Psoas muscle (tissue), 8 donors: ENCODE measurements at places on chromosomes 3 and 15. TPM values are rescaled to one million over a fixed set of nuclear protein-coding genes. Genes with fewer than 3 reads are reported as not detected.

DNA sequence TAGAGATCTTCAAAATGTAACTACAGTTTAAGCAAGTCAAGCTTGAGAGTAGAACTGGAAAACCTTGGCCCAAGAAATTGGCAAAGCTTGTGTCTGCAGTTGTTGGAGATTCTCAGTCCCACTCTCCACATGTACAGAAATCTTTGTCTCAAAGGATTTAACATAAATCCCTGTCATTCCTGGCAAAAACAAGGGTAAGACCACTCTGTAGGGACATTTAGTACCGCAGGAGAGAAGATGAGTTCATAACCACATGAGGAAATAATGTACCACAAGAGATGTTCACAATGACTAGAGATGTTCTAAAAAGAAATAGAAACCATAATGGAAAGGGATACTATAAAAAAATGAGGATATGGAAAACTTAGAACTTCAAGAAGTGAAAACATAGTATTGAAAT, 73.7 kb downstream of the RAB7A start:
- H3K27ac ChIP-seq, result peak overlapping the region; percentile 90
- H3K4me1 ChIP-seq, result peaks cover 67% of the 10 kb centered on the region
- H3K36me3 ChIP-seq, result peaks cover 11% of the 10 kb centered on the region
- H3K4me3 ChIP-seq, result peak overlapping the region; percentile 54
- no peaks in the 10 kb centered on the region for H3K27me3 ChIP-seq

DNA sequence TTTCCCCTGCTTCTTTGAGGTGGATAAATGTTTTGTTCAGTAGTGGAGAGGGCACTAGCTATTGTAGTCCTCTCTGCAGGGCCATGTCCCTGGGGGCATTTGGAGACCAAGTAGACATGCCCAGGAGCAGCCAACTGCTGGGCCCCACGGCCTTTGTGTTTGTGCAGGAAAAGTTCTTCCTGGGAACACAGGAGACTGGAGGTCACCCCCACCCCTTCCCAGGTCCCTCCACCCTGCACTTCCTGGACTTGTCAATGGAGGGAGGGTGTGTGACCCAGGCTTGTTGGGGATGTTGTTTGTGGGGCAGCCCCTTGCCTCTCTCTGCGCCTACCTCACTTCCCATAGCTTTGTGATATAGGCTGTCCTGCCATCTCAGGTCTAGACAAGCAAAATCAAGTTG, 317.0 kb upstream of the LRRFIP2 start:
- H3K27me3 ChIP-seq, result no peaks in the 10 kb centered on the region
- H3K4me1 ChIP-seq, result peaks cover 11% of the 10 kb centered on the region

GRCh38 chr3:123489400-123490004, 40.6 kb upstream of the ADCY5 start:
- H3K27me3 ChIP-seq, result no peaks in the 10 kb centered on the region
- no peak overlapping the region for H3K27ac ChIP-seq

GRCh38 chr15:81268881-81269601, 54.9 kb downstream of the STARD5 start:
- H3K27me3 ChIP-seq, result peaks cover 6% of the 10 kb centered on the region
- no peaks in the 10 kb centered on the region for H3K36me3 ChIP-seq
- no peak for DNase-seq
- no peak overlapping the region for H3K4me3 ChIP-seq
- H3K4me1 ChIP-seq, result peaks cover 5% of the 10 kb centered on the region

DNA sequence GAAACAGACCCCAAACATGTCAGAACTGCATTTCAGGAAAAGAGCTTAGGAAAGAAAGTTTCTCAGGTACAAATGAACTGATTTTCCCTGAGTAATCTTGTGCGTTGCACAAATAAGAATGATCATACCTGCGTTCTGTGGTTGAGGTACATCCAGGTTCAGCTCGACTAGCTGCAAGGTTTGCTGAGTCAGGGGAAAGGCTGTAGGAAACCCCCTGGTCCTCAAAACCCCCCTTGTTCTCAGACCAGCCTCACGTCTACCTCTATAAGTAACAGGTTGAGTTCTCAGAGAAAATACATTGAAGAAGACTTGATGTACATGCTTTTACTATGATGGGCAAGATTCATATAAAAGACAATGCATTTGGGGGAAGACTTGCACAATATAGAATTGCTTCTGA, 137.7 kb upstream of the ICE2 start:
- no peaks in the 10 kb centered on the region for H3K27me3 ChIP-seq
- no peak for DNase-seq
- no peaks in the 10 kb centered on the region for H3K36me3 ChIP-seq
- H3K27ac ChIP-seq, result no peak overlapping the region

GRCh38 chr3:195904368-195904767, 4.0 kb downstream of the TNK2 start:
- no peaks in the 10 kb centered on the region for H3K27me3 ChIP-seq
- DNase-seq, result no peak
- peak overlapping the region; percentile 93 for H3K27ac ChIP-seq
- no peaks in the 10 kb centered on the region for H3K36me3 ChIP-seq
- peak overlapping the region; percentile 73 for H3K4me3 ChIP-seq

DNA sequence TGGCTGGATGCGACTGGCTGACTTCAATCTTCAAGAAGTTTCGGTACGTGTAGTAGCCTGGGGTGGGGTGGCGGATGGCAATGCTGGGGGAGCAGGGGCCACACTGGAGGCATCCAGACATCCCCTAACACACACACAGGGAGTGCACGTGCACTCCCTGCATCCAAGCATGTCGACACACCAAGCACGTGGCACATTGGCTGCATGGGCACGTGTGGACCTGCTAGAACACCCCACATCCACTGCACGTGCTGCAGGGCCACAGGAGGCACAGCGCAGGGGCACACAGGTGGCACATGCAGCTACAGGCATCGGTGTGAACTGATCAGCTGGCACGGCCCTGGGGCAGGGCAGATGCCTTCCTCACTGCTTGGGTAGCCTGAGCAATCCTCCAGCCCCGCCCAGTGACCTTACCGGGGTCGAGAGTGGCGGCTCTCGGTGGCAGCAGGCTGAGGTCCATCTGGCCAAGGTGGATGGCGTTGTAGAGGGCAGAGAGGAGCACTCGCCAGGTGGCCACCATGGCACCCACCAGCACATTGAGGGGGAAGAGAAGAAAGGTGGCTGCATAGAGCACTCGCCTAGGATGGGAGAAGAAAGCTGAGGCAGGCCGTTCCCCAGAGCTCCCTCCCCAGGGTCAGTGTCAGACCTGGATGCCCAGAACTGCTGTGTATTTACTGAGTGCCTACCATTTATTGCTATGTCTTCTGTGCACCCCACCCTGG, 7.5 kb downstream of the ISLR start:
- no peaks in the 10 kb centered on the region for H3K36me3 ChIP-seq
- no peak overlapping the region for H3K4me3 ChIP-seq
- no peak overlapping the region for H3K27ac ChIP-seq
- peak; percentile 63 for DNase-seq
- H3K4me1 ChIP-seq, result no peaks in the 10 kb centered on the region

DNA sequence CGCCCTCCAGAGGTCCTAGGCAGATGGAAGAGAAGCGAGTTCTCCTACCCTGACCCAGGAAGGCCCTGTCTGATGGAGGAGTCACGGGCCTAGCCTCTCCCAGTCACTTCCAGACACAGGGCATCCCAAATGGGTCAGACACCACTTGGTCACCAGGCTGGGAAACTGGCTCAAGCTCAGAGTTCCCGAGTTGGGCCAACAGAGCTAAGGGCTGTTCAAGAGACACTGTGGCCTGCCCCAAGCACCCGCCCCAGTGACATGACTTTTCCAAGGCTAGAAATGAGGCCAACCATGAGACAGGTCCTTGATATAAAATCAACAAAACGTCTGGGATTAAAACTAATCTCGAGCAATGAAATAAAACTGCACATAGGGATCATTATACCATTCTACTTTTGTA, 113.8 kb downstream of the IQSEC1 start:
- peak overlapping the region; percentile 30 for H3K4me3 ChIP-seq
- H3K27me3 ChIP-seq, result no peaks in the 10 kb centered on the region
- peaks cover 99% of the 10 kb centered on the region for H3K4me1 ChIP-seq
- peak; percentile 45 for DNase-seq

GRCh38 chr3:151925876-151926275, 52.4 kb downstream of the SUCNR1 start:
- no peak overlapping the region for H3K27ac ChIP-seq
- H3K27me3 ChIP-seq, result peaks cover 1% of the 10 kb centered on the region
- no peaks in the 10 kb centered on the region for H3K36me3 ChIP-seq
- H3K4me1 ChIP-seq, result no peaks in the 10 kb centered on the region
- H3K4me3 ChIP-seq, result no peak overlapping the region
- DNase-seq, result no peak

Gene NUP210
- total RNA-seq, result 5.2 TPM

- H3K36me3 ChIP-seq, result no peaks in the 10 kb centered on the region
- DNase-seq, result no peak
- H3K27ac ChIP-seq, result no peak overlapping the region
- H3K4me3 ChIP-seq, result no peak overlapping the region
Measured at GRCh38 chr15:45064386-45064785, 41.4 kb downstream of the SORD start.

Gene MYRIP
- 2.8 TPM for total RNA-seq

DNA sequence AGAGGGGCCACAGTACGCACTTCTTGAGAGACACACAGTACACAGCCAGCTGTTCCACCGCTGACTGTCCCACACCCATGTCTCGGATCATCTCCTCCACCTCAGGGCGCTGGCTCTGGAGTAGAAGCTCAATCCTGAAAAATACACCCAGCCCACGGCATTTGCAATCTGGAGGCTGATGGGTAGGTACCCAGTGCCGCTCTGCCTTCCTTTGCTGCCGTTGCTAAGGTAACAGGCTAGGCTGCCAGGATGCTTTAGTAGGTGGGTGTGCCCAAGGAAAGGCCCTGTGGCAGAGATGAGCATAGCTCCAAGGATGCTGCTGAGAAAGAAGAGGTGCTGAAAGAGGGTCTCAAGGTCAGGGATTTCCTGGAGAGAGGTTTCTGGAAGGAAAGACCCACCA, 14.6 kb downstream of the TRAIP start:
- no peaks in the 10 kb centered on the region for H3K27me3 ChIP-seq
- no peaks in the 10 kb centered on the region for H3K36me3 ChIP-seq
- DNase-seq, result no peak
- H3K4me3 ChIP-seq, result no peak overlapping the region

GRCh38 chr3:125191730-125192129, 20.8 kb downstream of the SLC12A8 start:
- H3K36me3 ChIP-seq, result no peaks in the 10 kb centered on the region
- H3K4me3 ChIP-seq, result no peak overlapping the region
- H3K4me1 ChIP-seq, result no peaks in the 10 kb centered on the region
